HCT116 (cell line): ENCODE measurements at places on chromosomes 7 and 10.

DNA sequence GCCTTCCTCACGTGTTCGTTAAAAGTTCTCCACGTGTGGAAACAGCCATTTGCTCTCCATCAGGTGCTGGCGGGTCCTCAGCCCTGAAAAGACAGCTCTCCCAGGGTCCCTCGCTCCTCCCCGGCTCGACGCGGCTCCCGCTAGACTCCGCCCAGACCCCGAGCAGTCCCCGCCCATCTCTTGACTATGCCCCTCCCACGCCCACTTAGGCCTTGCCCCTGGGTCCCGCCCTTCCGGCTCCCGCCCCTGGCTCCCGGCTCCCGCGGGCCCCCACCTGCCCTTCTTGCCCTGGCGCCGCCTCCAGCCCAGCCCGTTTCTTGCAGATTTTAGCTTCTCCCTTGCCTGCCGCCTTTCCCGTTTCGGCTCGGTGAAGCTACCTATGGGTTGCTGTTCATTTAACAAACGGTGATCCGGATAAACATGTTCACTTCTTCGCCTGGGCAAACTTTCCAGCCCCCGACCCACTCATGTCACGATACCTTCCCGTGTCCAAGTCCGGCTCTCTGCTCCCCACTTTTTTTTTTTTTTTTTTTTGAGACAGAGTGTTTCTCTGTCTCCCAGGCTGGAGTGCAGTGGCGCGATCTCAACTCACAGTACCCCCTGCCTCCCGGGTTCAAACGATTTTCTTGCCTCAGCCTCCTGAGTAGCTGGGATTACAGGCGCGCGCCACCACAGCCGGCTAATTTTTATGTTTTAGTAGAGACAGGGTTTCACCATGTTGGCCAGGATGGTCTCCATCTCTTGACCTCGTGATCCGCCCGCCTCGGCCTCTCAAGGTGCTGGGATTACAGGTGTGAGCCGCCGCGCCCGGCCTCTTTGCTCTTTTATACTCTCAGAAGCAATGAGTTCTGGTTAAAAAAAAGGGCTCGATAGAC is 830 bp upstream of the ZNF438 start:
- DNase-seq = peak; percentile 80

GRCh38 chr10:21379143-21379542 is 146.3 kb downstream of the SKIDA1 start:
- no peak for DNase-seq

- DNase-seq = no peak
Observed at GRCh38 chr10:105068497-105068896, 427.4 kb downstream of the SORCS3 start.

GRCh38 chr7:83271212-83272099 is 108.8 kb upstream of the PCLO start:
- peak; percentile 26 for DNase-seq

GRCh38 chr7:120421151-120421651 is 148.2 kb downstream of the KCND2 start:
- DNase-seq = no peak

DNA sequence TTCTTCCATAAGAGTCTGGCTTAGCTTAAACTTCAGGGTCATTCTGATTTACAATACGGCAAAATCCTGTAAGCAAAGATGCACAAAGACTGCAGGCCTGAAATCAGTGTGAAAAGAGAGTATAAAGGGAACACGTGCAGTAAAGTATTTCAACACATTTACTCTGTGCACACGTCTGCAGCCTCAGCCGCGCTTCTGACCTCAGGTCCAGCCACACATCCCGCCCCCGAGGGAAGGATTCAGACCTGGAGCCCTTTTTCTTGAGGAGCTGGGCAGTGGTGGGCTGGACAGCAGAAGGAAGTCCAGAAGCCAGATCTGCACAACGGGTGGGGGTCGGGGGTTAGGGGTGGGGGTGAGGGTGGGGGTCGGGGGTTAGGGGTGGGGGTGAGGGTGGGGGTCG is 58.9 kb upstream of the FAM20C start:
- no peak for DNase-seq

DNA sequence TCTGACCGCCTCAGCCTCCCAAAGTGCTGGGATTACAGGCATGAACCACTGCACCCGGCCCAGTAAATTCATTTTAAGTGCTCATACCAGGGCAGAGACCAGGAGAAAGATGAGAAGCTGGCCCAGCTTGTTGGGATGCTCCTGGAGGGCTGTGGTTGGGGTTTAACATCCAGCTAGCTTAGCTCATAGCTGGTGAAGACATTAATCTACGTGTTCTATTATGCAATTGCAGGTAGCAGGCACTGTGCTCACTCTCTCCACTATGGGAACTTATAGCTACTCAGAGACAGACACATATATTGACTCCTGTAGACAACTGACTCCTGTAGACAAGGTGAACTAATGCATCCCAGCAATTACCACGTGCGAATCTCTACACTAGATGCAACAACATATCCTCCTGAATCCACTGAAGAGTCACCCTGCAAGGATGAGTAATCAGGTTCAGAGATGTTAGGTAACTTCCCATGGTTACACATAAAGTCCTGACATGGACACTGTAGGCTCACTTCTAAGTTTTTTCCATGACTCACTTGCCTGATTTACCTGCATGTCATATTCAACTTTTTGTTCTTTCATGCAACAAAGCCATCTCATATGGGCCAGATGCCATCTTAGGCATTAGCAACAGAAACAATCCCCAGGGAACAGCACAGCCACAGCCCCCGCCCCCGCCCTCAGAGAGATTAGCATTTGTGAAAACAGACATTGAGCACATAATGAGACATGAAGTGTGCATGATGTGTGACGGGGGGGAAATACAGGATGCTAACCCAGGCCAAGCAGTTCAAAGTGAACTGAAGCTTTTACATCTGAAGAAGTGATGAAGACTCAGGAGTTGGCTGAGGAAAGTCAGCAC is 37.2 kb downstream of the ERLIN1 start:
- peak; percentile 60 for DNase-seq

DNA sequence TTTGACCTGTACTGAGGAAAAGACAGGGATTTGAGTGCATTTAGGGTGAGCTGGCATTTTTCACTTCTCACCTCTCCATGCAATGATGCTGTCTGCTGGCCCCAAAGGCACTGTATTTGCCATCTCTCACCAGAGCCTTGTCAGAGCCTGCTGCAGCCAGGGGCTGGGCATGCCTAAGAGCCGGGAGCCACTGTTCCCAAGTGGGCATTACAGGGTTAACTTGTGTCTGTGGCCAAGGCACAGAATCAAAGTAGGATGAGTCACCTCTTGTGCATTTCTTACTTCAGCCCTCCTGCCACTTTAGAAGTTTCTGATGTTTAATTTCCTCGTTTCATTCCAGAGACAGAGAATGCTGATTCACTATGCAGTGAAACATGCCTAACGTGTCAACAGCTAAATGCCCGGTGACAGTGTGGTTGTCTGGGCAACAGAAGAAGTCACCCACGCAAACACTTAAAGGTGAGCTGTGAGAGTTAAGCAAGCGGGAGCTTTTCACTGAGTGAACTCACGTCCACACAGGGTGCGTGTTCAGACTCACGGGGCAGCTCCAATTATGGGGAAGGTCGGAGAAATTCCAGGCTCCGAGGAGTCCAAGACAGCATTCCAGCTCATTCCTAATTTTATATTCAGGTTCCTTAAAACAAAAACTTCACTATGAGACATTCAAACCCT is 57.1 kb upstream of the IGFBP3 start:
- DNase-seq = peak; percentile 95

GRCh38 chr10:13390604-13391522 is 42.8 kb upstream of the SEPHS1 start:
- no peak for DNase-seq

DNA sequence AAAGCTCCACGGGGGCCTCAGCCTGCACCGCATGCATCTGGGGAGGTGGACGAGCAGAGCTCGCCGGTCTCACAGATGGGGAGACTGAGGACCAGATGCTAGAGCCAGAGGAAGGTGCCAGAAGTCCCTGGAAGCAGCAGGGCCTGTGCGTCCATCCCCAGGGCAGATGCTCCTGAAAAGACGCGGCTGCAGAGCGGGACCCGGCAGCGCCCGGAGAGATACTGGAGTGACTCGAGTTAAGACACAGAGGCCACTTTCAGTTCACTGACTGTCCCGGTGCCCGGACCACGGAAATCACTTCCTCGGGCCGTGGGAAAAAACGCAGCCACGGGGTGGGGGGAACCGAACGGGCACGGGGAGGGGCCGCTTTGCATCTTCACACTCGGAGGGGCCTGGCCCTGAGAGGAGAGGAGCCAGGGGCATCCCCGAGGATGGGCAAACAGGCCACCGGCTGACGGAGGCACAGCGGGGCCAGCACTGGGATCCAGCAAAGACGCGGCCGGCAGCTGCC is 85.4 kb downstream of the FOXL3 start:
- DNase-seq = no peak

GRCh38 chr10:68560943-68561864 is 1.1 kb downstream of the TET1 start:
- DNase-seq = no peak

- DNase-seq = no peak
Observed at GRCh38 chr10:69460576-69461242, 9.4 kb downstream of the TSPAN15 start.

DNA sequence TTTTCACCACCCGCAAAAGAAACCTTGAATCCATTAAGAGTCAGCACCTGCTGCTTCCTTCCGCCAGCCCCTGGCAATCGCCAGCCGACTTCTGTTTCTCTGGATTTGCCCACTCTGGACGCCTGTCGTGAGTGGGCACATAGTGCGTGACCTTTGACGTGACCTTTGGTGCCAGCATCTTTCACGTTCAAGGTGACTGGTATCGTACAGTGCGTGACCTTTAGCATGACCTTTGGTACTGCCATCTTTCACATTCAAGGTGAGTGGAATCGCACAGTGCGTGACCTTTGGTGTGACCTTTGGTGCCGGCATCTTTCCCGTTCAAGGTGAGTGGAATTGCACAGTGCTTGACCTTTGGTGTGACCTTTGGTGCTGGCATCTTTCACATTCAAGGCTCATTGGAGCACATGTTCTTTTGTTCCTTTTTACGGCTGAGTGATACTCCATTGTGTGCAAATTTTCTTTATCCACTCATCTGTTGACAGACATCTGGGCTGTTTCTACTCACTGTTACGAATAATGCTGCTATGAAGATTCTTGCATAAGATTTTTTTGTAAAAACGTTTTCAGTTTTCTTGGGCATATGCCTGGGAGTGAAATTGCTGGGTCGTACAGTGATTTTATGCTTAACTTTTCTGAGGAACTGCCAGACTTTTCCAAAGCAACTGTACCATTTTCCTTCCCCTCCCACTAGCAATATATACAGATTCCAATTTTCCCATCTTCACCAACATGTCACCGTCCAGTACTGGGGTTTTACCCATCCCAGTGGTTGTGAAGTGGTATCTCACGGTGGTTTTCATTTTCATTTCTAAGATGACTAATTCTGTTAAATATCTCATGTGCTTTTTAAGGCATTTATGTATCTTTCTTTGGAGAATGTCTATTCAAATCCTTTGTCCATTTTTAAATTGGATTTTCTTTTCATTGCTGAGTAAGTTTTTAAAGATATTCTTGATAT is 145.3 kb downstream of the DIP2C start:
- no peak for DNase-seq

- no peak for DNase-seq
Observed at GRCh38 chr7:30934732-30935568, 23.3 kb downstream of the AQP1 start.

DNA sequence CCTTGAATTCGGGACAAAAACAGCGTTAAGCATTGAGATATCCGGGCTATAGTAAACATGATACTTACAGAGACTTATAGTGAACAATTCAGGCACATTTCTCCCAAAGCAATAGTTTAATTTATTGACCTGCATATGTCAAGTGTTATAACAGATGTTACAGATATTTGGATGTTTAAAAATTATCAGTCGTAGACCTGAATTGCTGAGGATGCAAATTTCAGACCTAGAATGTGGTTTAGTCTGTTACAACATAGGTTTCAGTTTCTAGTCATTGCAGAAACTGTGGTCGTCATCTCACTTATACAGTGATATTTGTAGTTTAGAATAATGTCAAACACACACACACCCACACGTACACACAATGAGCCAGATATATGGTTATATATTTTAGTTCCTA is 85.2 kb downstream of the VTI1A start:
- DNase-seq = no peak

DNA sequence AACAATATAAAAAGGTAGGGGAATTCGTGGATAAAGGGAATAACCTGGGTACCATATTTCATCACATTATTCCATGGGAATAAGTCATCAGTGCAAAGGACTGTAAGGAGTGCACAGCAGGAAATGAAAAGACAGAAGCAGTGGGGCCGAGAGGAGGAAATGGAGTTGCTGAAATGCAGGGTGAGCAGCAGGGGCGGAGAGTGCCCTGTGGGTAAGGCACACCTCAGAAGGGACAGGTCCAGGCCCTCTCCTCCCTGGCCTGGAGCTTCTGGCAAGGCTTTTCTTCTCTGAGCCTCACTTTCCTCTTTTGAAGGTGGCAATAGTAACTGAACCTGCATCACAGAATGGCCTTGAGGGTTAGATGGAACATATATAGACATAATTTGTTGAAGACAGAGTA is 26.2 kb downstream of the IKZF1 start:
- no peak for DNase-seq

DNA sequence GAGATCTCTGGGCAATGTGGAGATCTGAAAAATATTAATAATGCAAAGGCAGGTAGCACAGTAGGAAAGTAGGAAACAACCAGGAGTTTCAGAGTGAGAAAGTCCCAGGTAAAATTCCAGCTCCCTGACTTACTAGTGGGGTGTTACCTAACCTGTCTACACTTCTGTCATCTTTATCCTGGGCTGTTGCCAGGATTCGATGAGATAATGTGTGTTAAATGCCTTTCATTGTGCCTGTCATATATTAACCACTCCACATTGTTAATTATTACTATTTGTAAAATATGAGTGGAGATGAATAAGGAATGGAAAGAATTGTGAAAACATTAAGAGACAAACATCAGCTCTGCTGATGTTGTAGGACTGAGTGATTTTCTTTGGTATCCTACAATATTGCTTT is 50.0 kb upstream of the FRMD4A start:
- DNase-seq = no peak

GRCh38 chr7:130912862-130913638 is 179.0 kb upstream of the KLF14 start:
- DNase-seq = peak; percentile 91

GRCh38 chr7:106102387-106102966 is 9.6 kb downstream of the SYPL1 start:
- no peak for DNase-seq

DNA sequence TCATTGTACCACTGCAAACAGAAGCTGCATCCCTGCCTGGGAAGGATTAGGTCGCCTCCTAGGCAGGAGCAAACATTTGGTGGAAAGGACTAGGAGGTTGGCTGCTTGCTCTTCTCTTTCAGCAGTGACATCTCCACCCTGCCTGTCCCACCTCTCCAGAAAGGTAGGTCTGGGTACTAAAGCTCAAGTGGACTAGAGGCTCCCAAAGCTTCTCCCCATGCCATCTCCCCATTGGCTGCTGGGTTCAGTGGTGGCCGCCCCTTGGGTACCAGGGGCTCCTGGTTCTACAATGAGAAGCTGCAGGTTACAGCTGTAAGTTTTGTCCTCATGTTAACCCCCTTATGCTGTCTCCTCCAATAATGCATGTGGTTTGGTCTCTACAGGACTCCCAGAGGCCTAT is 180.7 kb upstream of the MKI67 start:
- no peak for DNase-seq

GRCh38 chr7:1576521-1577253 is 6.9 kb upstream of the PSMG3 start:
- no peak for DNase-seq
